CD4-positive, CD25-positive, alpha-beta regulatory T cell (primary cell): ENCODE measurements at places on chromosomes 1 and 21.

- no peak for DNase-seq
Observed at GRCh38 chr1:27961646-27962221, 2.0 kb downstream of the XKR8 start.

GRCh38 chr1:222897527-222898190 lies 82.8 kb downstream of the DISP1 start:
- no peak for DNase-seq

DNA sequence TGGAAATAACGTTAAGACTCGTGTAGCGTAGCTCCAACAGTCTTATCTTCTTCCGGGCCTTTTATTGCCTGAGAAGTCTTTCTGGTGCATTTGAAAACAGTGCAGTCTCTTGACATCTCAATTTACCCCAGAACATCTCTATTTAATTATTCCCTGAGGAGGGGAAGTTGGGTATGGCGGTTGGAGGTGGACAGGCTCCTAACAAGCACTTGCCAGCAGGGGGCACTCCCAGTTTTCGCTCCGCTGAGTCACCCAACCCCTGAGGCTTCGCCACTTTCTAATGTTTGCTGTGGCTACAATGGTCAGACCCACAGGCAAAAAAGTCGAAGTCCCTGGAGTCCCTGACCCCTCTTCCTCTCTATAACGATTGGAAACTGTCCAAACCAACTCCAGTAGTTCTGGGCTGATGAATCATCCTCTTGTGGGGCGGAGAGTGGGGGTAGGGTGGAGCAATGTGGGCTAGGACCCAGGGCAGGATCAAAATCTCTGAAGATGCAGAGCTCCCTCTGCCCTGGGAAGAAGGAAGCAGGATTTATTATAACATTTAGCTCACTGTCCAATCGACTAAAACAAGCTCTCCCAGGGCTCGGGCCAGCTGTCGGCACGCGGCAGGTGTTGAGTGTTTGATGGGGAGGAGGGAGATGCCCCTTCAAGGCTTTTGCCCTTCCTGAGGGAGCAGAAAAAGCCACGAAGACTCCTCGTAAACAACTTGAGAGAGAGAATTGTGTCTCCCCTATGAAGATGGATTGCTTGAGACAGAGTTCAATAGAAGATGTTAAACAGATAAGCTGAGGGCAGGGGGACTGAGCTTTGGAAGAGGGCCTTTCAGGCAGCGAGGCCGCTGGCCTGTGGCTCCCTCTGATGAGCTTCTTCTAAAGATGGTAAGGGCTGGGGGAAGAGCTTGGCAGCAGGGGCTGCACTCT lies 85.7 kb downstream of the BRINP2 start:
- no peak for DNase-seq

- DNase-seq: no peak
Observed at GRCh38 chr1:113142791-113143190, 69.8 kb downstream of the LRIG2 start.

DNA sequence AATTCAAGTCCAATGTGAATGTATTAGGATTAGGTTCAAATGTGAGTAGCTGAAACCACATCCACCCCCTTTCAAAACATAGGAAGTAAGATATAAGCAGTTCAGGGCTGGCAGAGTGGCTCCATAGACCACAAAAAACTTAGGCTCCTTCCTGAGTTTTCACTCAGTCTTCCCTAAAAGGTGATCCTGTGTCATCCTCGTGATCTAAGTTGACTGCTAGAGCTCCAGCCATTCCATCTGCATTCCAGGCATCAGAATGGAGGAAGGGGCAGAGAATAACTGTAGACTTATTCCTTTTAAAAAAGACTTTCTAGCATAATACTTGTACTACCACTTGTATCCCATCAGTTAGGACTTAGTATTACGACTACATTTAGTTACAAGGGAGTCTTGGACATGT lies 204.1 kb downstream of the PBX1 start:
- DNase-seq: no peak

- DNase-seq: no peak
Observed at GRCh38 chr1:59143133-59143487, 153.8 kb upstream of the FGGY start.

DNA sequence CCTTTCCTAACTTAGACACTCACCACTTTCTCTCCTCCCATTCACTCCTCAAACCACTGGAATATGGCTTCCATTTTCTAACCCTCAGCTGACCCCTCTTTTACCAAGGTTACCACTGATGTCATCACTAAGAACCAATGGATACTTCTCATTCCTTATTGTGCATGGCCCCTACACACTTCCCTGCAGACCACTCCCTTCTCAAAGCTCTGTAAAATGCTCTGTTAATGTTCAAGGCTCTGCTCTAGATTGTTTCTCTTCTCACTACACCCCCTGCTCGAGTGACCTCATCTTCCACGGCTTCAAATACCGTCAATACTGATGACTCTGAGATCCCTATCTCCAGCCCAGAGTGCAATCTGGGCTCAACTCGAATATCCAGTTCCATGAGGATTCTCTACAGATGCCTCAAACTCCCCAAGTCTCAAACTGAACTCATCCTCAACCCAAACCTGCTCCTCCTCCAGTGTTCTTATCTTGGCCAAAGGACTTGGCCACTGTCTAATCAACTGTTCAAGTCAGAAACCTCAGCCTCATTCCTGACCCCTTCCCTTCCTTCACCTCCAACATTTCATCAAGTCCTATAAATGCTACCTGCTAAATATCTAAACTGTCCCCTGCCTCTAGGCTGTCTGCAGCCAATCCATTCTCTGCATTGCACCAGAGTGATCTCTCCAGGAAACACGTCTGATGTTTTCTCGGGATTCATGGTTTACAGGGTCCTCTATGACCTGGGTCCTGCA lies 41.3 kb upstream of the BMP8B start:
- no peak for DNase-seq

DNA sequence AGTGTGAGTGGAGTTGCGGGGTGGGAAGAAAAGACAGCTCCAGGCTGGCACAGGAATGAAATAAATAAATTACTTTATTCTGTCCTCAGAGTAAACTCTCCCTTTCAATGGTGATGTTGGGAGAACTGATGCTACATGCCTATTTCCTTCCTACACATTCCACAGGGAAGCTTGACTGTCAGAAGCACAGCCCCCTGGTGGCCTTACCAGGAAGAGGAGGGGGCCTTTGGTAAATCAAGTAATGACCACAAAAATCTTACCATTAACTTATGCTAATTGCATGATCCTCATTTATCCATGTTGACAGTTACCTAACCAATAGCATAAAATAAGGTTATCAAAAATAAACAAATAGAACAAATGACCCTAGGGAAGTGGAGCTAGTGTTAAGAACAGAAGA lies 605.0 kb upstream of the PKN2 start:
- DNase-seq: no peak

- DNase-seq: no peak
Observed at GRCh38 chr1:163709636-163710035, 387.9 kb downstream of the NUF2 start.

DNA sequence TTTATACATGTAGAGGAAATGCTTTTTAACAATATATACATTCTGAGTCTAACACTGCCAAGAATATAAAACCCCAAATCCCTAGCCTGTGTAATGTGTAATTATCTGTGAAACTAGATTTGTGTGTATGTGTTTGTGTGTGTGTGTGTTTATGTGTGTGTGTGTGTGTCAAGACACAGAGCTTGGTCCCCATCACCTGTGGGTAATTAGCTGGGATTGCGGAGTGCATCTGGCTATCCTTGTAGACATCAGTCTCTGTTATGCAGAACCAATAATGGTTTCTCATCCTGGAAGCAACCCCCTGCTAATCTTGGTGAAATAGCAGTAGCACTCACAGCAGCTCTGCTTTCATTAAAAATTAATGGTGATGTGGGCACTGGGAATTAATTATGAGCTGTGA lies 26.3 kb upstream of the ST6GALNAC3 start:
- no peak for DNase-seq

DNA sequence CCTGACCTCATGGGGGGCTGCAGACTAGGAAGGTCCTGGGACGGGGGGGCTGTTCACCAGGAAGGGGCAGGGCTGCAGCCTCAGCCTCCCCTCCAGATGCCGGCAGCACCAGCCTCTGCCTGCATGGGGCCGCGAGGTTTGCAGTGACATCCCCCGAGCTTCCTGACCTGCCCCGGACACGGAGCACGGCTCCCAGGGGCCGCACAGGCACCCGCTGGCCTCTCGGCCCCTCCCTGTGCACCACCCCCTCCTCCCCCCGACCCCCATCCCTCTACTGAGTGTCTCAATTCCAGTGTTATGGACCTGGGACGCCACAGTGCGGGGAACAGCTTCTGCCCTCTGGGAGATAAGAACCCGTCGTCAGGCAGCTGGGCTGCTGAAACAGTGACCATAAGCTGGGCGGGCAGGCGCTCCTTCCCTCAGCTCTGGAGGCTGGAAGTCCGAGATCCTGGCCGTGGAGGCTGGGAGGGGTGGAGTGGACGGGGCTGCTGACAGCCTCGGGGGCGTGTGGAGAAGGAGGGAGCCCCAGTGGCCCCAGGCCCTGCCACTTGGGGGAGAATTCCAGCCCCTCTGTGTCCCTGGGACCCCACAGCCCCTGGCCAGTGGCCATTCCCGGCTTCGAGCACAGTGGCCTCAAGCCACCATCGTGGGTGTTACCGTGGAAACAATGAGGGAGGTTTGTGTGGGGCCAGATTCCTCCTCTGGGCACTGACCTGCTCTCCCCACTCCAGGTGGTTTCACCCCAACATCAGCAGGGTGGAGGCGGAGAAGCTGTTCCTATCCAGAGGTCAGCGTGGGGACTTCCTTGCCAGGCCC lies 11.6 kb downstream of the RNF223 start:
- no peak for DNase-seq

DNA sequence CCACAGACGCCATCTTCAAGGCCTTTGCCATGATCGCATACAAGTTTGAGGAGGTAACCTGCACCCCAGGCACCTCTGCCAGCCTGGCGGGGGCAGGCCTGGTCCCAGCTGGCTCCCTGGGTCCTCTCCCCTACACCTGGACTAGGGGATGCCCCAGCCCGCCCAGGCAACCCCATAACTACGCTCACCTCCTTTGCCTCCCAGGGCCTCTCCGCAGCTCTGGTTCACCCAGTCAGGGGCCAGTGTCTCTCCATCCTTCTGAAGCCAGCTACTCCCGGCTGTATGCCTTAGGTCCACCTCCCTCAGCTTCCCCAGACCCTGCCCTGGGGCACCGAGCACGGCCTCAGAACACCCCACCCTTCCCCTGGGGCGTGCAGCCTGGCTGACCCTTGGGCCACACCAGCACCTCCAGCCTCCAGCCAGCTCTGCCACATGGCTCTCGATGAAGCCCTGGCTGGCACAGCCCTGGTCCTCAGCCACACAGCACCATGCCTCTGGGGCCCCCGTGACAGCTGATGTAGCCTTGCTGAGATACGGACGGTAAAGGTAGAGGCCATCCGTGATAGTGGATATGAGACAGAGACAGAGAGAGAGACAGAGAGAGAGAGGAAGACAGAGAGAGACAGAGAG lies 80.4 kb upstream of the COL6A1 start:
- DNase-seq: no peak

GRCh38 chr1:214573386-214574318 lies 22.2 kb upstream of the PTPN14 start:
- no peak for DNase-seq

DNA sequence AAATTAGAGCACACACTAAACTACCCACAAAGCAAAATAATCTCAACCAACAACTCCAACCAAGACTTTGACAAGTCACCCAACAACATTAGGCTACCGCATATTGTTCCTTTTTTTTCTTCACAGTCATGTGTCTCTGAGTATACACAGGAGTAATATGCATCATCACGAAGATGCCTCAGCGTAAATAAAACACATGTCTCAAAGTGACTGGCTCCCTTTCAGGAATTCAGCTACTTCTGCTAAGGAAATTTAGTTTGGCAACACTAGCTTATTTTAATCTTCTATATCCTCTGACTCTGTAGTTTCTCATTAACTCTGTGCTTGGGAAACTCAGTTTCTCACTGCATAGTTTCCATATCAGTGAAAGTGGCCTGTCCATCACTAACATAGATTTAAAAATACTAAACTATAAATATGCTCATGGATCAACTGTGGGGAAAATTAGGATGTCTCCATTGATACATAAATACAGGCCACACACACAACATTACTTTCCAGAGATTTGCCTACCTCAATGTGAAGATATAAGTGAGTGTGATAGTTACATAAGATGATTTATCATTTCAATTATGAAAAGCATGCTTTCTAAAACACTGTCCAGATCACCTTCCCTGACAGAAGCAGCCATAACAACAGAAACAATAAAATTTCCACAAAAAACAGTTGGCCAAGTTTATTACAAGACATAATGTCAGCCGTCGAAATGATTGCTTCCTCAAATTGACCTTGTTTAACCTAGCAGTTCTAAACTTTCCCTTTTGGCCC lies 113.2 kb downstream of the PTGER3 start:
- DNase-seq: no peak

DNA sequence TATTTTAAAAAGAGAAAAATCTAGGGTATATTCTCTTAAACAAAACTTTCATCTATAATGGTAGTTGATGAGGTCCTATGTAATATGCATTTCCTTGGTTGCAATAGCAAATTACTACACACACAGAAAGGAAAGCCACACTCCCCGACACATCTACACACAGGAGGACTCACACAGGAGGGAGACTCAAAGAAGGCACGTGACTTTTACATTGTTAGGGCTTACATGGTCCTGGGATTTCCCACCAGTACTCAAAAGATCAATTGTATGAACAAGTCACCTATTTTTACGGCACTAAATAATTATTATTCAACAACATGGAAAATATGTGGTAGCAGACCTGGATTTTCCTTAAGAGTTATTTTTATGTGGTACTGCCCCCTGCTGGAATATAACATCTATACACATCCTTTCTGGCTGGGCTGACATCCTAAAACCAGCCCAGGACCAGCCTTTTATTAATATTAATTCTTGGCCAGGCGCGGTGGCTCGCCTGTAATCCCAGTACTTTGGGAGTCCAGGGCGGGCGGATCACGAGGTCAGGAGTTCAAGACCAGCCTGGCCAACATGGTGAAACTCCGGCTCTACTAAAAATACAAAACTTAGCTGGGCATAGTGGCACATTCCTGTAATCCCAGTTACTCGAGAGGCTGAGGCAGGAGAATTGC lies 33.9 kb upstream of the LGALS8 start:
- no peak for DNase-seq

GRCh38 chr1:8211883-8212579 lies 105.9 kb upstream of the SLC45A1 start:
- no peak for DNase-seq

DNA sequence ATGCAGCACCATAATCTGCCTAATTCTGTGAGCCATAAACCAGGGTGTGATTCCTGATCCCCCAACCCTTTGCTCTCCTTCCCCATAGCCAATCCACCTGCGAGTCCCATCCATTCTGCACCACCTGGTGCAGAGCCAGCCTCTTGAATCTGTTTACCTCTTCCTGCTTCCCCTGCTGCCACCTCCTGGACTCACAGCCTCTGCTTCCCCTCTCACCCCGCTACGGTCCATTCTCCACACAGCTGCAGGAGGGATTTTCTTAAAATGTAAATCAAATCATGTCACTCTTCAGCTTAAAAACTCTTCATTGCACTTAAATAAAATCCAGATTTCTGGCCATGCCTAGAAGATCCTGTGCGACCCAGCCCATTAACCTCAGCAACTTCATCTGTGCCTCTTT lies 186.7 kb downstream of the FOXD2 start:
- no peak for DNase-seq

DNA sequence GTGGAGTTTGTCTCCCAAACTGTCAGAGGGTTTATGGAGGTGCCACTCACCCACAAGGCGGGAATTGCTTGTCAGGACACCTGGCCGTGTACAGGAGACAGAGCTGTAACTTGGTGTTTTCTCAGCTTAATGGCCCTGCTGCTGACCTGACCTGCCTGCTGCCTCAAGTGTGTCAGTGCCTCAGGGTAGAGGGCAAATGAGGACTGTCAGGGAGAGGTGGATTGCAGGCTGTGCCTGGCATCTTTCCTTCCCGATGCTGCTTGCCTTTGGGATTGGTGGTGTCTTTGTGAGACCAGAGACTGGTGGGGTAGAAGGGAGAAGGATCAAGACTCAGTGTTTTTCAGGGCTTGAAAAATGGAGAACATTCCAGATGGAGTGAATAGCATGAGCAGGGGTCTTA lies 31.4 kb downstream of the TMEM53 start:
- DNase-seq: no peak
